ENCODE measurements at places on chromosomes 1 and 21.

- peak; percentile 44 for DNase-seq
Observed at GRCh38 chr1:54884135-54884586, 2.8 kb downstream of the DHCR24 start.

- peak; percentile 46 for DNase-seq
Observed at GRCh38 chr1:5513846-5514526, 478.2 kb downstream of the NPHP4 start.

DNA sequence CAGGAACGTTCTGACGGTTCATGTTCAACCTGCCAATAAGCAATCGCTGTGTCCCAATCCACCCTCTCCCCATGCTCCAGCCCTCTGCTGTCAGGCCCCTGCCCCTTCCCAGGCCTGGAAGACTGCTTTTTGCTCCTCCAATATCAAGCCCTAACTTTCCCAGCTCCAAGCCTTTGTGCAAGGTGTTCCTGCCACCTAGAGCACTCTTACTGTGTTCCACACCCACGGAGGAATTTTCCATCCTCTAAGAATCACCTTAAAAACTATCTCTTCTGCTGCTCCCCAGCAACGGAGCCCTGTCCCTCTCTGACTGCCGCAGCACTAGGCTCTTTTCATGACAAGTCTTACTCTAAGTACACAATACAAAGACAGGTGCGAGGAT, 657.9 kb downstream of the AJAP1 start:
- DNase-seq = no peak

GRCh38 chr1:156959414-156959813, 39.0 kb downstream of the LRRC71 start:
- DNase-seq = peak; percentile 65

DNA sequence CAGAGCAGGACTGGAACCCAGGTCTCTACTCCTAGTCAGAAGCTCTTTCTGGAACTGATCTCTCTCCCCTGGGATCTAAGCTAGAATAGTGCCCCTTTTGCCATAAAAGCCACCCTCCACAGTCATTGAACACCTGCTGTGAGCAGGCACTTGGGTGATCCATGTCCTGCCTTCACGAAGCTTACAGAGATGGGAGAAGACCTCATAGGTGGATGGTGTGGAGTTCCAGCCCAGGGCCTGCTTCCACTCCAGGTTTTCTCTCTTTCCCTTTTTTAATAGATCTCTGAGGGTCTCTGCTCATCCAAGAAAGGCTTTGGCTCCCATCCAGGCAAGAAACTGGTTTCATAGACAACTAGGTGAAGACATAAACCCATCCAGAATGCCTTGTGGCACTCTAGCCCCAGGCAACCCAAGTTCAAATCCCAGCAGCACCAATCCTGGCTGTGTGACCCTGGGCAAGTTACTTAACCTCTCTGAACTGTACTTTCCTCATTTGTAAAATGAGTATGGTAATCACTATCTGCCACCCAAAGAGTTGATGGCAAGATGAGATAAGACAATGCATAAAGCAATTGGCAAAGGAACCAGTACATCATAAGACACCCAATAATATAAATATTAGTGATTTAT, 46.4 kb upstream of the TMEM51 start:
- no peak for DNase-seq

DNA sequence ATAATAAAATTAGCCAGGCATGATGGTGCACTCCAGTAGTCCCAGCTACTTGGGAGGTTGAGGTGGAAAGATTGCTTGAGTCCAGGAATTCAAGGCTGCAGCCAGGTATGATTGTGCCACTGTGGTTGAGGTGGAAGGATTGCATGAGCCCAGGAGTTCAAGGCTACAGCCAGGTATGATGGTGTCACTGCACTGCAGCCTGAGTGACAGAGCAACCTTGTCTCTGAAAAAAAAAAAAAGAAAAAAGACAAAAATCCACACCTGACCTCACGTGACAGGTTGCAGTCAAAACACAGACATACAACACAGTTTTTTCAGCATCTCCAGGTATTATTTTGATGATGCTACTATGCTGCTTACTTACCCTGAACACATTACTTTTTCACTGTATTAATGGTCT, 4.3 kb upstream of the AK2 start:
- DNase-seq = no peak

DNA sequence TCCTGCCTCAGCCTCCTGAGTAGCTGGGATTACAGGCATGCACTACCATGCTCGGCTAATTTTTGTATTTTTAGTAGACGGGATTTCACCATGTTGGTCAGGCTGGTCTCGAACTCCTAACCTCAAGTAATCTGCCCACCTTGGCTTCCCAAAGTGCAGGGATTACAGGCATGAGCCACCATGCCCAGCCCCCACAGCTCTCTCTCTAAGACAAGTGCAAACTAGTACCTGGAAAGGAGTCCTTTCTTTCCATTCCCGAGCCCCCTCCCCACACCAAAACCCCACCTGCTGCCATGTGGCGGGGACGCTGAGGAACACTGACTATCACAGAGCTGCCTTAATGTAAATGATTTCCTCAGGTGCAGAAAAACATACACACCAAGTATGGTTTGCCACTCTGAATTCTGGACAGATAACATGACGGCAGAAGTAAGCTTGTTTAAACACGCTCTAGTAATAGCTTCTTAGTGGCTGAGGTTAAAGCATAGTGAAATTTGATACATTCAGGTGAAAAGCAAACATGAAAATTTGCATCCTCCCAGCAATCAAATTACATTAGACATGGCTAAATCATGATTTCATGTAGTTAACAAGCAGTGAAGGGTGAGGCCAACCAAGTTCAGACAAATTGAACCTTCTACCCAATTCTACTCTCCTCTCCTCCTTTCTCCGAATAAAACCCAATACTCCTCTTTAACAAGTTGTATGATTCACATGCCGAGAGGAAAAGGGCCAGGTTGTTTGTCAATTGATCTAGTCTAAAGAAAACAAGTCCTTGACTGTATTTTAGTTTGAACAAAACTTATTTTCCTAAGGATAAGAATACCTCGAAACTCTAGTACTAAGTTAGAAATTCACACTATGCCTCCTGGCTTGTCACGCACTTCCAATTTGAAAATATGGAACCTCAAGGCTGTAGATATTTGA, 19.8 kb downstream of the ERRFI1 start:
- DNase-seq = peak; percentile 82

- no peak for DNase-seq
Observed at GRCh38 chr1:201142011-201142848, 12.0 kb downstream of the TMEM9 start.

GRCh38 chr1:192581131-192581927, 5.8 kb downstream of the RGS1 start:
- DNase-seq = no peak

DNA sequence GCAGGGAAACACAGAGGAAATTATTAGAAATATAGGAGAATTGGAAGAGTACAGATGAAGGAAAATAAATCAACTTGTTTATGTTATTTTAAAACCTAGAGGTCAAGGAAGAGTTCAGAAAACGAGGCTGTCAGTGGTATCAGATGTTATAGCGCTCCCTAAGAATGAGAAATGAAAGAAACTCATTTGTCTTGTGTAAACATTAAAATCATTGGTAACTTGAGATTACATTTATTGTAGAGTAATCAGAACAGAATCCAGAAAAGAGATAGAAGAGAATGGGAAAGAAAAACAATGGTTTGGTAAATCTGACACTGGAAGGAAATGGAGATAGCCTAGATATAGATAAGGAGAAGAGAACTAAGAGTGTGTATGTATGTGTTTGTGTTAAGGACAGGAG, 106.4 kb downstream of the ATF6 start:
- DNase-seq = peak; percentile 67

- DNase-seq = no peak
Observed at GRCh38 chr1:3821004-3821403, 24.7 kb upstream of the LRRC47 start.

DNA sequence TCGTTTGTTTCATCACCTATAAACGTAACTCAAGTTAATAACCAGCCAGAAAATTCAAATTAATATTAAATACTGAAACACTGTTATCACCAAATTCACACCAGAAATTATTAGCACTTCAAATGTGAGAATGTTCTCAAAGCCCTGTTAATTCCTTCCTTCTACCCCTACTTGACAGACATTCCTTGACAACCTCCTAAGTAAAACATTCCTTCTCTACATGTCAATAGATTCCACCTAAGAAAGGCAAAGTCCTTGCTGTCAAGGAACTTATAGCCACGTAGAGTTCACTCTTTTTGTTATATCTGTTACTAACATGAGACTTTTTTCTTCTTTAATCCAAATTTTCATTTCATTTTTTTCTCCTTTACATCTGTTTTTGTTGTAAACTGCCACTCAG, 441.5 kb downstream of the SMYD3 start:
- no peak for DNase-seq

GRCh38 chr1:9088807-9089206, 19.4 kb upstream of the SLC2A5 start:
- DNase-seq = no peak

GRCh38 chr1:34176830-34177603, at the start of gene C1orf94:
Gene C1orf94 (plus strand): TSS chr1:34176907. CDS start chr1:34177790, 883 bp downstream.
- no peak for DNase-seq

GRCh38 chr1:6416295-6416656, 3.4 kb downstream of the HES2 start:
- no peak for DNase-seq

- no peak for DNase-seq
Observed at GRCh38 chr1:211633524-211633846, 41.9 kb downstream of the NEK2 start.

GRCh38 chr1:59173721-59174120, 123.2 kb upstream of the FGGY start:
- DNase-seq = no peak

GRCh38 chr1:182909578-182909977, 43.4 kb downstream of the SHCBP1L start:
- peak; percentile 81 for DNase-seq

DNA sequence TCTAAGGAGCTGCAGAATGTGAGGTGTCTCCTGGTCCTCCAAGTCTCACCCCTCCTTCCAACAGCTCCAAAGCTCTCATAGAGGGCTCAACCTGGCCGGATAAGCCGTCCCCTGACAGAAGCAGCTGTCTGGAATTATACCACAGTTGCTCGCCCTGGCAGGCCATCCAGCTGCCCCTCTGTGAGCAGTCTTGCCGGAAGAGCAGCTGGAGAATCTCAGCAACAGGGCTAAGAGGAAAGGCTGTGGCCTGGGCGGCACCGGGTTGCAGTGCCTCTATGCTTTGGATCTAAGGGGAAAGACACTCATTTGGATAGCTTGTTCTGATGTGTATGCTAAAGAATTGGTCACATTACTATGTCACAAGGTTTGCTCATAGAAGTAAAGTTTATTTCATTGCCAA, 12.4 kb downstream of the TMCC2 start:
- DNase-seq = no peak

DNA sequence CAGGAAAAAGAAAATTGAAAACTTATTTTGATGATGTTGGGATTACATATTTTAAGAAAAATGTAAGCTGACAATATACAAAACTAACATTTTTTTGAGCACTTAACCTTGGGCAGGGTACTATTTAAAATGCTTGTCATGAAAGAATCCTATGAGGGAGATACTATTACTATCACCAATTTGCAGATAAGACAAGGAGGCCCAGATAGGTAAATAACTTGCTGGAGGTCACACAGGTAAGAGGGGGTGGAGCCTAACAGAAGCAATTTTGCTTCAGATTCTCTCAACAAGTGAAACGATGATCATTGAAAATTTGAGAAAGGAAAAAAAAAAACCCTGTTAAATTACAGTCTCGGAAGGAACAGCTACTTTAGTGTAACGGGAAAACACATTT, 1.2 kb downstream of the GART start:
- peak; percentile 19 for DNase-seq

- DNase-seq = no peak
Observed at GRCh38 chr21:38489271-38489652, 9.0 kb downstream of the ERG start.

GRCh38 chr1:39494671-39495410, 3.4 kb downstream of the BMP8A start:
- no peak for DNase-seq

GRCh38 chr1:181809991-181810545, 251.4 kb downstream of the ZNF648 start:
- no peak for DNase-seq

GRCh38 chr1:2840036-2840809, 38.7 kb upstream of the TTC34 start:
- DNase-seq = no peak

GRCh38 chr21:29639366-29640079, 300.3 kb downstream of the GRIK1 start:
- no peak for DNase-seq

GRCh38 chr1:98693385-98693784, 31.9 kb downstream of the SNX7 start:
- no peak for DNase-seq

DNA sequence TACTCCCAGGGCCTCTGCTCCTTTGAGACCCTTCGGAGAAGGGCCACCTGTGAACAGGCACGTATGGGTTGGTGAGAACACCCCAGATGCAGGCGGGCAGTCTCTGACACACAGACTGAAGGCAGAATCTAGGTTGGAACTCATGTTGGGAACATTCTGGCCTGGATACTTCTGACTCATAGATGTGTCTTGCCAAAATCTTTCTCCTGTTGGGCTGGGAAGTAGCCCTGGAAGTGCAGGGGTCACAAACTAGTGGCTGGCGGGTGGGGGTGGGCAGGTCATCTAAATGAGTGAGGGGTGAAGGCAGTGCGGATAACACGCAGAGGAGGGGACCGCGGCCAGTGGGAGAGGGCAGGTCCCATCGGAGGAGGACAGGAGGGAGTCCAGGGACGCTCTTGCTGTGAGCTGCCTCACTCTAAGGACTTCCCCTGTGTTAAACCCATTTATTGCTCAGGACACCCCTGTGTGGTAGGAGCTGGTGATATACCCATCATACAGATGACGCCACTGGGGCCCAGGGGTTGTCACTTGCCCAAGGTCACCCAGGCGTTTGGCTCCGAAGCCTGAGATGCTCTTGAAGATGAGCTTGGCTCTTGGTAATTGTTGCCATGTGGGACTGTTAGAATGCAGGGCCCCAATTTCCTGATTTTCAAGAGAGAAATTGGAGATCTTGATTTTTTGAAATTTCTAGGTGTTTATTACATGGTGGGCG, 181.0 kb downstream of the PTPRU start:
- no peak for DNase-seq

DNA sequence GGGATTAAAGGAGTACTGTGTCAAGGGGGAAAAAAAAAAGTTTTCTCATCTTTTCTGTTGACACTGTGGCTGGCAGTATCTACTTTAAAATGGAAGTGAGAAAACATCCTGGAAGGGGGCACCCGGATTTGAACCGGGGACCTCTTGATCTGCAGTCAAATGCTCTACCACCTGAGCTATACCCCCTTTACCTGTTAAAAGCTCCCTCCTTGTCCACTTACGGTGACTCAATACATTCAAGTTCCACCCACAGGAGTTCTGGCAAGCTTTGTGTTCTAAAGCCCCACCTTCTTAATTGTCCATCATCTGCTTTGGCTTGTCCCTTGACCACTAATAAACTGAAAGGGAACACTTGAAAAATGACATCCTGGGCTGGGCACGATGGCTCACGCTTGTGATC, 68.2 kb downstream of the FNBP1L start:
- peak; percentile 38 for DNase-seq

GRCh38 chr1:229253151-229253974, 17.5 kb upstream of the RAB4A start:
- peak; percentile 99 for DNase-seq

GRCh38 chr1:45370575-45370974, 30.3 kb upstream of the MUTYH start:
- no peak for DNase-seq
